Activated T-cell treated with anti-CD3 and anti-CD28 coated beads, Interleukin-2, amount 50 U/mL, for 72 hours (primary cell): ENCODE measurements at places on chromosomes 1 and 21. TPM values are rescaled to one million over a fixed set of nuclear protein-coding genes. Genes with fewer than 3 reads are reported as not detected.

GRCh38 chr1:25644962-25645361 is 28.4 kb downstream of the MAN1C1 start:
- DNase-seq: no peak

DNA sequence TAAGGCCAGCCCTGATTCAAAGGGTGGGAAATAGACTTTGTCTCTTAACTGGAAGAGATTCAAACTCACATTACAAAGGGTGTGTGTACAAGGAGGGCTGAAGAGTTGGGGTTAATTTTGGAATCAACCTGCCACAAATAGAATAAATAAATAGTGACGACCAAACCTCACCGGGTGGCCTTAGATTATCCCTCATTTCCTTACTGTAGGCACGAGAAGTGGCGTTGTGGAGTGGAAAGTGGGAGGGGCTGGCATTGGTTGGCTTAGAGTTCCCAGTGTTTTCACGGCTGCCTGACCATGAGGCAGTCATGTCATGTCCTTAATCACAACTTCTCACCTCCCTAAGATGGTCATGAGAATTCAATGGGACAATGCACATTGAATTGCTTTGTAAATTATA is 21.3 kb upstream of the RUNX1 start:
- no peak for DNase-seq

GRCh38 chr21:35329940-35330660 is 281.0 kb upstream of the RUNX1 start:
- no peak for DNase-seq

GRCh38 chr21:38321568-38321967 is 64.8 kb downstream of the KCNJ15 start:
- no peak for DNase-seq

DNA sequence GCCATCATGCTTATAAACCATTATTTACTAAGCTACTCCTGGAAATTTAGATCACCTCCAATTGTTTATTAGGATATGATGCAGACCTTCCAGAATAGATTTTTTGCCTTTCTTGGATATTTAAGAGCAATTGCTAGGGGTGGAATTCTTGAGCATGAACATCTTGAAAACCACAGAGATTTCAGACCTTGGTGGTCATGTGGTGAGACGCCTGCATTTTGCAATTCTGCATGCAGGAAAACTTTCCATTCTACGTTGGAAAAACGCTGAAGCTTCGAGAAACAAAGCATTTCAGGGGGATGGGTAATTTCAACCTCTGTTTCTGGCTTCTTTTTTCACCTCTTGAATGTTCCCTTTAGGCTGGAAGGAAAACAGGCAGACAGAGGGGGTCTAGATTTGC is 596.3 kb downstream of the KIF26B start:
- DNase-seq: no peak

The SYT14 gene
- not detected for total RNA-seq

- DNase-seq: no peak
These were observed 207.9 kb downstream of the TPR start for GRCh38 chr1:186167096-186167668.

The ZNF648 gene
- total RNA-seq: not detected

- no peak for DNase-seq
These were observed 208.8 kb downstream of the FOXD2 start for GRCh38 chr1:47646676-47647075.

The PTPRC gene
- 490 TPM for total RNA-seq

The GPR157 gene
- total RNA-seq: 7.5 TPM
